BJ (cell line): ENCODE measurements at places on chromosomes 13 and 19. TPM values are rescaled to one million over a fixed set of nuclear protein-coding genes. Genes with fewer than 3 reads are reported as not detected.

EDNRB gene
- not detected in 2 replicates for polyA plus RNA-seq

RFPL4A gene
- polyA plus RNA-seq, result not detected in 2 replicates

ZNF850 gene
- 0.56 and 1.1 TPM in 2 replicates for polyA plus RNA-seq

DNA sequence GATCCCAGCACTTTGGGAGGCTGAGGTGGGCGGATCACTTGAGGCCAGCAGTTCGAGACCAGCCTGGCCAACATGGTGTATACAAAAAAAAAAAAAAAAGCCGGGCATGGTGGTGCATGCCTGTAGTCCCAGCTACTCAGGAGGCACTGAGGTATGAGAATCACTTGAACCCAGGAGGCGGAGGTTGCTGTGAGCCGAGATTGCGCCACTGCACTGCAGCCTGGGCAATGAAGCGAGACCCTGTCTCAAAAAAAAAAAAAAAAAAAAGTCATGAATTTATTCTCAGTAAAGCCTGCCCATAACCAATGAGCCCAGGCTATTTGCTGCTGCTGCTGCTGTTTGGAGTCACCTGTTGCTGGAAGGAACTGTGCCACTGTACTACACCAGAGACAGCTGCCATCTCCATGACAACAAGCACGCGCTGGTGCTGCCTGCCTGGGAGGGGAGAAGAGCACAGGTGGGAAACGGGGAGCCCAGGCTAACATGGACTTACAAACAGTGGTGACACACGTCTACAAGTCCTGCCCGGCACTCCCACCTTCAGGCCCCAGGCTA lies 11.3 kb downstream of the ZFR2 start:
- no peak for DNase-seq

DNA sequence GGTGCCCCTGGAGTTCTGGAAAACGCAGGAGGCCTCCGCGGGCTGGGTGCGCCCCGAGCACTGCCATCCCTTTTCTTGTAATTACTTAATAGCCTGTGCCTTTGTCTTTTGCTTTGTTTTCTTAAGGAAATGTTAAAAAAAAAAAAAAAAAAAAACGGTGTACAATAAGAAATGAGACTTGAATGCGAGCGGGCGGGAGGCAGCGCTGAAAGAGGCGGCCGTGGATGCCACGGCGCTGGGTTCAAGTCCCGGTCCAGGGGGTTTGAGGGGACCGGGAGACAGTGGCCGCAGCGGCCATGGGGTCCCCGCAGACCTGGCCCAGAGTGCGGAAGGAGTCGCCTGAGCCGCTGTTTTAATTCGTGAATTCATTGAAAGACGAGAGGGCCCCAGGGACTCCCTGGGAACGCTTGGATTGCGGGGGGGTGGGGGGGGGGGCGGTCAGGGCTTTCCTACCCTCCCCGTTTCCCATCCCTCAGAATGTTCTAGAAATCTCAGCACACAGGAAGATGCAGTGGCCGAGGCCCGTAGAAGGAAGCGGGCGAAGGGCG lies 349.2 kb upstream of the ARGLU1 start:
- no peak for DNase-seq

GRCh38 chr13:50798923-50799322 lies 44.6 kb downstream of the DLEU7 start:
- DNase-seq, result no peak

DNA sequence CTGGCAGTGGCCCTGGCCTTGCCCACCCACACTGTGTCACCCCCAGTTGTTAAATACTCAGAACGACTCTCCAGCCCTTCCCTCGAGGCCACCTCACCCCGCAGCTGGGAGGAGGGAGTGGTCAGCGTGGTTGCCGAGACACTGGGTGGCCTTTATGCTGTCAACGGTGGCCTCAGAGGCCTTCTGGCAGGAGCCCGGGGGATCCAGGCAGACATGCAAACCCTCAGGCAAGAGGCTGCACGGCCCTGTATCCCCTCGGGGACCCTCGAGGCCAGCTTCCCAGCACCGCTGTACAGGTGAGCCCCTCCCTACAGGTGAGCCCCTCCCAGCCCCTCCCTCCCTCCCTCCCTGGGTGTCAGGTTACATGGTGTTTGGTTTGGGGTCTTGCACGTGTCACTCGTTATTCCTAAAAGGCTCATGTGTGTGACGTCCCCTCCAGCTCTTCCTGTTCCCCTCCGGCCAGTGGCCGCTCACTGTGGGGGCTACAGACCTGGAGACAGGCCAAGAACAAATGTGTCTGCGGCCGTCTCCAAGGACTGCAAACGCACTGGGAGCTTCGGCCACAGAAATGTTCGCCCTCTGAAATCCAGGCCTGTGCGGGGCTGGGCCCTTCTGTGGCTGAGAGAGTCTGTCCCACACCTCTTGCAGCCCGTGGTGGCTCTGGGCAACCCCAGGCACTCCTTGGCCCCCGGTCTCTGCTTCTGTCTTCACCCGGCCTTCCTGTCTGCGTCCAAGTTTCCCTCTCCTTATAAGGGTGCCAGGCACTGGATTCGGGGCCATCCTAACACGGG lies at the start of gene TEKTIP1:
TSS of gene TEKTIP1 (plus strand) at position 210 of the 791 bp plus-strand sequence. CDS start at position 214, 4 bp downstream.
- no peak for DNase-seq

DNA sequence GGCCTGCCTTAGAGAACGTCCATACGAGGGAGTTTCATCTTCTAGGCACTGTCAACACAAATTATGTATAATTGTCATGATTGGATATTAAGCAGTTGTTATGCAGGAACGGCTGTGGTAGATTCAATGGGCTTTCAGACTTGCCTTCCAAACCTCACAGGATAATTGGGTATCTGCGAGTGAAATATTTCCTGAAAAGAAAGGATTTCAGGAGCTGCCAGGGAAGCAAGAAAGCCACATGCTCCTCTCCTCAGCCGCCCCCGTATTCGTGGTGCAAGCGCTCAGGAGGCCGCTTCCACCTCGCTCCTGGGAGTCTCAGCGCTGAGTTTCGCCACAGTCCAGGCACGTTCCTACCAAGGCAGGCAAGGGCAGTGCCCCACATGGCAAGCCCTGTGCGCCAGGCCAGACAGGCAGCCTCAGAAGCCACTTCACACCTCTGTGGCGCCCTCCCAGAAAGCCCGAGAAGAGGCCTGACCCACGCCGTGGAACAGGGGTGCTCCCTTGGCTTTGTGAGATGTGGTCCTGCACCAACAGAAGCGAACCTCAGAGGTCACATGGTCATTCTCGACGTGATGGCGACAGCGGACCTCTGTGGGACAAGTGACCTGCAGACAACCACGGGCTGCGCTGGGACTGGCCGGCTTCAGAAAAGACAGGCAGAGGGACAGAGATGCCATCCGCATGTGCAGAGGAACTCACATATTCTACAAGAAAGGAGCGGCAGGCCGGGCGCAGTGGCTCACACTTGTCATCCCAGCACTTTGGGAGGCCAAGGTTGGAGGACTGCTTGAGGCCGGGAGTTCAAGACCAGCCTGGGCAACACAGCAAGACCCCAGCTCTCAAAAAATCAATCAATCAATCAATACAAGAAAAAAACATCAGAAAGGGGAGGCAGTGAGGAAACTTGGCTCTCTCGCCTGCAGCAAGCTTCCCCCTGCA lies 41.4 kb downstream of the CEBPG start:
- no peak for DNase-seq

DNA sequence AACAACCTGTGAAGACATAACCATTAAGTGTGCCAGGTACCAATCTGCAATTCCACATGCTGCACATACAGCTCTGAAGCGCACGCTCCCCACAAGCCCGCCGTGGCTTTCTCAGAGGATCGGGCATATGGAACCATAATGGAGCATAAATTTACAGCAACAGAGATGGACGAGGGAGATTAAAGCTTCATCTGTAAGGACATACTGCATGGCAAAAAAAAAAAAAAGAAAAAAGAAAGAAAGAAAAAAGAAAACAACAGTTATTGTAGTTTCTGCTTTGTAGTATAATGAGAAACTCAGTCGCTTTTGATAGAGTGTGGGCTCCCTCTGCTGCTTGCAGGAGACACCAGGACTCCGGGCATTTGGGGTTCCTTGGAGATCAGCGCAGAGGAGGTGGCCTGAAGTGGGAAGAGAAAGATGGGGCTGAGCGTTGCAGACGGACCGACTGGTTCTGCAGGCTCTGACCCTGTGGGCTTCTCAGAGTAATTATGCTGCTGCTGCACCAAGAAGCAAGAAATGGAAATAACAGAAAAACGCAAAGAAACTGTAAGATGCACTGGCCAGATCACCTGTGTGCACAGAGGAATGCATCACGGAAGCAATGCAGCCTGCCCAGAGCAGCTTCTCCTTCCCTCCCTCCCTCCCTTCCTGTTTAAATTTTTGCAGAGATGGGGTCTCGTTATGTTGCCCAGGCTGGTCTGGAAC lies 10.8 kb upstream of the PDCD5 start:
- no peak for DNase-seq
